ENCODE measurements at places on chromosomes 16 and 17.

- DNase-seq = peak; percentile 73
Measured at GRCh38 chr17:39002991-39003715, 36.0 kb upstream of the FBXO47 start.

- no peak for DNase-seq
Measured at GRCh38 chr17:5557485-5557884, 26.8 kb downstream of the NLRP1 start.

DNA sequence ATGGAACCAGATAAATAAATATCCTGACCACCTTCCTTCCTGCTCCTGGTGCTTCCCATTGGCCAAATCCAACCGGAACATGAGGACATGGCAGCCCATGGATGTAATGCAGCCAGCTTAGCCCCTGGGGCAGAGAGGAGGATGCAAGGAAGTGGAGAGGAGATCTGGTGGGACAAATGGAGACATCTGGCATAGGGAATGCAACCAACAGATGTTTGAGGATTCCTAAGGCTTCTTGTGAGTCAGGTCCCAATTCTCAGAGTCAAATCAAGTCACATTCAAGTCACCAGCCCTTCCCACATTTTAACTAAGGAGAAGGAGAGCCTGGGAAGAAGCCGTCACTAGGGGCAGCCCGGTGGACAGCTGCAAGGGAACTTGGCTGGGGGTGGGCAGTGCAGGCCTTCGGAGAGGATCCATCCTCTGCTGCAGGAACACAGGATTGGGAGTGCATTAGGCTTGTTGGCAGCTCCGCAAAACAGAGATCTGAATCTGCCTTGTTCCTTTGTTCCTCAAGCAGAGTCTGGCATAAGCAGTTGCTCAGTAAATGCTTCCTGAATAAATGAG, 62.8 kb upstream of the HS3ST2 start:
- no peak for DNase-seq

DNA sequence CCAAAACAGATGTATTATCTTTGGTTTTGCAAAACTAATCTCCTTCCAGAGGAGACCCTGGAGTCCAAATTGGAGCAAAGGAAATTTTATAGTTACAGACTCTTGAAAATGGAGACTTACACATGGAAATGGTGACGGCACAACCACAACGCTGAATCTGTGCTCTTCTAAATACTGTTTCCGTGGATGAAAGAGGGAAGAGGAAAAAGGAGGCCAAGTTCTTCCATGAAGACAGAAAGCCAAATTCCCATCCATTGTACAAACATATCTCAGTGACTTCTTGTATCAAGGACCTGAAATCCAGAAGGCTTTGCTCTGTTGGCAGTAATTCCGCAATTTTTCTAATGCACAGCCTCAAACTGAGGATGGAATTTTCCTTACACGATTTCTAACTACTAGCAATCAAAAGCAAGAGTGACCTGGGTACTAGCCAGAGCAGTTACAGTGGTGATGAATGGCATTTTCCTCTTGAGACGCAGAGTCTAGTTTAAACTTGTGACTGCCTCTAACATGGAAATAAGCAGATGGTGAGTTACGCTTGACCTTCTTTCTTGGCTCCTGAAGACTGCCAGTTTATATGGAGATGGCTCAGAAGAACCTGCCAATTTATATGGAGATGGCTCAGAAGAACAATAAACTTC, 38.5 kb downstream of the VPS53 start:
- DNase-seq = no peak

GRCh38 chr16:52573365-52574299, 26.7 kb upstream of the TOX3 start:
- no peak for DNase-seq

GRCh38 chr16:1288813-1289476, 20.5 kb upstream of the UBE2I start:
- no peak for DNase-seq

DNA sequence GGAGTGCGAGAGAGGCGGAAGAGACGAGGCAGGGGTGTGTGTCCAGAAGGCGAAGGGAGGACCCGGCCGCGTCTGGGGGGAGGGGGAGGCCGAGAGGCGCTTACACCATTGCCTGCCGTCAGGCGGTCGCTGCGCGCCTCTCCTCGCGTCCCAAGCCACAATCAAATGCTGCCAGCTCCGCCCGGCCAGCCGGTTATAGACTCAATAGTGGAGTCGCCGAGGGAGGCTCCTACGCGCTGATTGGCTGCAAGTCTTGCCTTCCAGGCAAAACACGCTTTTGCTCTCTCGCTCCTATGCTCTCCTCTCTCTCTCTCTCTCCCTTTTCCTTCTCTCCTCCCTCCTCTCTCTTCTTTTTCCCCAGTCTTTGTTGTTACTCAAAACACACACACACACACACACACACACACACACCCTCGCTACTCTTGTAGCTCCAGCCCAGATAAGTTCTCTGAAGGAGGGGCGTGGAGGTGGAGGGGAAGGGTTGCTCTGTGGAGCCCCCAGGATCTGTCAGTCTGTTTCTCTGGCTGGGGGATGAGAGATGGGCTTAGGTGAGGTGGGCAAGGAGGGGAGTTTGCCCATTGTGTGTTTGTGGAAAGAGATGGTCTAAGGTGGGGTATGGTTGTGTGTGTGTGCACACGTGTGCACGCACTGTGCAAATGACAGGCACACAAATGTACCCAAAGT, at the start of gene DLX3:
TSS of gene DLX3 (minus strand) at position 170 of the 684 bp plus-strand sequence. CDS start 226 bp downstream, outside the sequence.
- DNase-seq = peak; percentile 92

DNA sequence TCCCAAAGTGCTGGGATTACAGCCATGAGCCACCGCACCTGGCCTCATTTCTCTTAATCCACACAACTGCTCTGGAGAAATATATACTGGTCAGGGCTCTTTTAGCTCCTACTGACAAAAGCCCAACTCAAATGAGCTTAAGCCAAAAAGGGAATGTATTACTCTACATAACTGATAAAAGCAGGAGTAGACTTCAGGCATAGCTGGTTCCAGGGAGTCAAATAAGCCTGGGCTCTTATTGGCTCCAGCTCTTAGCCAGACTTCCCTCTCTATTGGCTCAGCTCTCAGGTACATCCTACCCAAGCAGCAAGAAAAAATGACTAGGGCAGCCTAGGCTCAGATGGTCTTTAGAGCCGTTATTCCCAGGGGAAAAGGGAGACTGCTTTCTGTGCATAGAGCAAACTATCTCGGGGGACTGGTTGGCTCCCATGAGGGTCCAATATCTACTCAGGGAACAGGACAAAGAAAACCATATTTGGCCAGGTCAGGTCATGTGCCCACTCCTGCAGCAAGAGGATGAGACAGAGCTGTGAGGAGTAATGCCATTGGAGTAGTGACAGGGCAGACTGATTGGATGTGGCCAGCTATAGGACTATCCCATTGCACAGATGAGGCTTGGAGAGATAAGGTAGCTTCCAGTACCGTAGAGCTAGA, 21.2 kb downstream of the TBX2 start:
- no peak for DNase-seq
